Myocyte (in vitro differentiated cells): ENCODE measurements at places on chromosomes 4 and X.

DNA sequence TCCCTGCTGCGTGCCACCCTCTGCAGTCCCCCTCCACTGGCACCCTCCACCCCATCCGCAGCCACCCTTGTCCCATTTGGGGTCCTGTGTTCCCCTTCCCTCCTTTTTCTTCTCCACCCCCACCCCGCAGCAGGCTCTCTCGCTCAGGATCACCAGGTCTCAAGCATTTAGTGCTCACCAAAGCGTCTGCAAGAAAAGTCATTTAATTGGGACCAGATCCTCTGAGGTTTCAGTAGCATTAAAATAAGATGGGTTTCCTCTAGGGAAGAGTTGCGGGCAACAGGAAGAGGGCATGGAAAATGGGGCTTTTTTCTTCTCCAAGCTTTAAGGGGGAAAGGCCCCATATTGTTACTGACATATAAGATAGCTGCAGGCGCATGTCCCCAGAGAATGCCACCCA lies 4.9 kb upstream of the HAUS7 start:
- DNase-seq = no peak

DNA sequence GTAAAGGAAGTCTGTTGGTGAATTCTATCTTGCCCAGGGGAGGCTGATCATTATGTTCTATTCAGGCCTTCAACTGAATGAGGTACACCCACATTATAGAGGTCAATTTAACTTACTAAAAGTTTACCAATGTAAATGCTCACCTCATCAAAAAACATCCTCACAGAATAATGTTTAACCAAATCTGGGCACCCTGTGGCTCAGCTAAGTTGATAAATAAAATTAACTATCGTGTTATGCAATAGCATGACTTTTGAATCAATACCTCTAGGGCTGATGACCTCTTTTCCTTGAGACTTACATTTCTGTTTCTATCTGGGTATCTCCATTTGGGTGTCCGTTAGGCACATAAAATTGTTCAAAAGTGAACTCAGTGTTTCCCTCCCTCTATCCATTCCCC lies 203.1 kb downstream of the TEX13C start:
- DNase-seq = no peak

DNA sequence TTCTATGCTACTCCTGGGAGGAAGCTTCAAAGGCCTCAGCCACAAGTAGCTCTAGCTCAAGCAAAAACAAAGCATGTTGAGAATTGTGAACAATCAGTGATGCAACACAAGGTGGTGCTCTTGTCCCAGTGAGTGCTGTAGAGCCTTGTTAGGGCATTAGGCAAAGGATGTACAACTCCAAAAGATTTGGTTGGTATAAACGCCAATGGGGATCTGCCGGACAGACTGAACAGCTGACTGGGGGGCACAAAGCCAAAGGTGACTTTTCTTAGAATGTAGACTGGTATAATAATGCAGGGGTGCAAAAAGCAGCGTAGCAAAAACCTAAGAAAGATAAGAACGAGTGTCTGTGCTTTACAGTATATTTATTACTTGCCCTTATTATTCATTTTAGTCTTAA lies 62.6 kb upstream of the ALB start:
- peak; percentile 58 for DNase-seq

GRCh38 chr4:73730867-73731266 lies 9.5 kb upstream of the CXCL8 start:
- no peak for DNase-seq

DNA sequence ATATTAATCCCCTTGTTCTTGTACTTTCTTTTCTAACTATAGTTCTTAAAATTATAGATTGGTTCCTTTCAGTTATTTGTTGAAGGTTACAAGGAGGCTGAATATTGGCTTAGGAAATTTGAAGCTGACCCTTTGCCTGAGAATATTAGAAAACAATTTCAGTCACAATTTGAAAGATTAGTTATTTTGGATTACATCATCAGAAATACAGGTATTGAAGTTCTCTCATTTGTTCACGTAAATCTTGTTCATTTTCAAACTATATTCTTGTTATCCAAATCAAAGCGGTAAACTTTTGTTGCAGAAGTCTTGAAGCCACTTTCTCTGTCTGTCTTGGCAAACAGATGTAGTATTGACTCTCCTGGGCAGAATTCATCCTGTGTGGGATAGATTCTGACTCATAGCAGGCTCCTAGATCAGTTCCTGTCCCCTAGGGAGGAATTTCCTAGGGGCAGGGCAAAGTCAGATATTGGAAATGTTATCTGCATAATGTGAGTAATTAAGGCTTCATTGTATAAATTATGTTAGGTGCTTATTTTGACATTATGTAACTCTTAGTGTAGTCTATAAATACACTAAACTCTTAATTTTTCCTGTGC lies 25.2 kb downstream of the PI4K2B start:
- peak; percentile 21 for DNase-seq

DNA sequence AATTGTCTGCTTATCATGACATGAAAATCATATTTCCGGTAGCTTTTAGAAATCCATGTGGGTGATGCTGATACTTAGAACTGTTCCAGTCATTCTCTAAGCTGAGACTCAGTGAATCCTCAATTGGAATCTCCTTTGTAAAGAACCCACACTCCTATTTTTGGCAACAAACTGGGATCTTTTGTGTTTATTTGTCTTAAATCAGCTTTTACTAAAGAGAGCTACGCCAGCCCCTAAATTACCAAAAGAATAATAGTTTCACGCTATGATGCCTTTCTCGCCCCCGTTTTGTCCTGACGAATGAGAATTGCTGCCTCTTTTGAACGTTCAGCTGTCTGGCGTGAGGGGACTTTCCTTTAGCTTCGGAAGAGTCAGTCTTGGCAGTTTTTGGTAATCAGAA lies 195.9 kb downstream of the SHOX start:
- DNase-seq = no peak

GRCh38 chr4:151169900-151170299 lies 70.5 kb downstream of the RPS3A start:
- DNase-seq = no peak

- DNase-seq = no peak
Observed at GRCh38 chrX:46198858-46199257, 346.4 kb downstream of the ZNF674 start.

DNA sequence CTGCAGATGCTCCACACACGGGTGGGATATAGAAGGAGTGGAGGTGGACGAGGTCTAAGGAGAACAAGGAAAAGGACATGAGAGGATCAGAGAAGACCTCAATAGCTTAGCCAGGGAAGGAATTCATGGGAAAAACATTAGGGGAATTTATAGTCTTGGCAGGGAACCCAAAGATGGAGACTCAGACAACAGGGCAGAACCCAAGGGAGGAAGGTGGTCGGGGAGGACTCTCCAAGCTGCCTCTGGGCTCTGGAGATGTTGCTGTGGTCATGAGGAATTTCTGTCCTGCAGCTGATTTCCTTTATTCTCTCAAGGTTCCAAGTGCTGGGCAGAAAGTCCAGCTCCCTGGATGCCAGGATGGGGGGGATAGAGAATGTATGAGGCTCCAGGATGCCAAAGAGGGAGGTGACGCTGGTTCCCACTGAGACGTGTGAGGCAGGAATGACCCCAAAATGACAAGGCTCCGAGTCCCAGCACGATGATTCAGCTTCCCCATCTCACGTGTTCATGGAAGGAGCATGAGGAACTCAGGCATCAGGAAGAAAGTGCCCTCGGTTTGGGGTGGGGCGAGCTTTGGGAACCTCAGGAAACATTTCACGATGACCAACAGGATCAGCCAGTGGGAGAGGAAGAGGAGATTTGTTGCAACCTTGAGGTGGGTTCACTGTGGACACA lies 57.0 kb upstream of the PPP2R3B start:
- DNase-seq = peak; percentile 4

DNA sequence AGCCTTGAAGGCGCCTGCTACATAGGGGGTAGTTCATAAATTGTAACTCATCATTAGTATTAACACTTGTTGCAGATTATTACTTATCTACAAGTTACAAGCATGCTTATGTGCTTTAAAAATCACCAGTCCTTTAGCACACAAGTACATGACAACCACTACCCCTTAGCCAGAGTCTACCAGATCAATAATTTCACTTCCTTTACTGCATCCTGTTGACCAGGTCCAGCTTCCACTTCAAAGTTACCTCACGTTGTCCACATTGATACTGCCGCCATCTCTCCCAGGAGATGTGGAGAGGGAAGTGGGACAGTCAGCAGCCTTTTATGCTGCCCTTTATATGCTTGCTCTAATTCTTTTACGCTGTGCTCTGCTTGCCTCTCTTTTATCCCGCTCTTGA lies 231.3 kb upstream of the CXXC4 start:
- no peak for DNase-seq

GRCh38 chr4:13306356-13306755 lies 177.8 kb downstream of the RAB28 start:
- peak; percentile 53 for DNase-seq

DNA sequence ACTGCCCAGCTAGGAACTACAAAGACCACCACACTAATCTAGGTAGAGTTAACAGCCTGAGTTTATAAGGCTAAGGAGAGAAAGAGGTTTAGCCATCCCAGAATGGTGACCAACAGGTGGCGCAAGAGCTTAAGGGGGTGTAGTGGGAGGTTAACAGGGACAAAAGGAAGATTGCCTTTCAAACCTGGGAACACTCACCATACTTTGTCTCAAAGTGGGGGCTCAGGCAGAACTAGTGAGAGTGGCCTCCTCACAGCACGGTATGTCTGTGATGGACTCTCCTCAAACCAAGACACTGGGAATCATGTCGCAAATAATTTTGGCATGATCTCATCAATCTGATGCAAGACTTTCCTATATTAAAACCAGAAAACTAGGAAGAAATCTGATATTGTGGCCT lies 23.4 kb downstream of the CCNI start:
- DNase-seq = peak; percentile 62

DNA sequence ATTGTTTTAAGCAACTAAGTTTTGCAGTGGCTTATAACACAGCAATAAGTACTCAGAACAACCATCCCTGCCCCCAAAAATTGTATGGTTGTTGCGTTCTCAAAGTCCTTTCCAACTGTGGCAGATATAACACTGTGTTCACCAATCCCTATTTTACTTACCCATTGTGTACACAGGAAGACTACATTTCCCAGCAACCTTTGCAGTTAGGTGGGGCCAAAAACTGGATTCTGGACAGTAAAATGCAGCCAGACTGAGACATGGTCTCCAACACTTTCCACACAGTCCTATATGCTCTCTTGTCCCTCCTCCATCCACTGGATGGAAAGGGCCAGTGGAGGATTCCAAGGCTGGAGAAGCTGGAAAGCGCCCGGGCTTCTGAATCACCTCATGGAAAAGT lies 523.6 kb downstream of the BCOR start:
- DNase-seq = no peak

GRCh38 chrX:3075959-3076358 lies 34.7 kb downstream of the ARSF start:
- DNase-seq = no peak

DNA sequence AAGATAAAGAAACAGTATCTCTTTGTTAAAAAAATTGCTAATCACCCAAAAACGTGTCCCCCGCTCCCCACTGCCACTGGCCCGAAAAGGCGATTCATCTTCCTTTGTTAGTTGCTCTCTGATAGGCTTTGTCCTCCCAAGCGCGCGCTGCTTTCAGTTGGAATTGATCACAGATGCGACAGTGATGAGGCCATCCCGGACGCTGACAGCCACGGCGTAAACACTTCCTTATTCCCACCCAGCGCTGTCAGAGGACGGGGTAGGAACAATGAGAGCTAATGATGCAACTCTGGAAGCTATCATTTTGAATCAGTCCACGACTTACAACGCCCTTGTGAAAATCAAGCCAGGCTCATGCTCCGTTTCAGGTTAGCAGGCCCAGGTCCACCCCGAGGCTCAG lies 21.4 kb downstream of the SOD3 start:
- DNase-seq = no peak

DNA sequence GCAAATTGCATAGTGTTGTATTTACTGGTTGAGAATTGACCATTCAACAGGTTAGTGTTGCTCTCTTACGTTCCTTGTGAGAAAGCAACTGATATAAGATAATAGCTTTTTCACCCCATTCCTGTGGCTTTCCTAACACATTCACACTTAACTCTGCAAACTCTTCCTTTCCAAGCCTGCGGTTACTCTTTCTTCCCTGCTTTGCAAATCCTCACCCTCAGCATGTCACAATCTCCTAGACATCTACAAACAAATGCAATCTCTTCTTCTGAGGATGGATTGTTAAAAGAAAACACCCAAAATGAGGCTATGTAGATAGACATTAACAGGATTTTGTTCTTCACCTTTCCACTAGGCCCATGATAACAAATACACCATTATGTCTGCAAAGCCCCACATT lies 771.7 kb upstream of the PCDH7 start:
- DNase-seq = no peak

DNA sequence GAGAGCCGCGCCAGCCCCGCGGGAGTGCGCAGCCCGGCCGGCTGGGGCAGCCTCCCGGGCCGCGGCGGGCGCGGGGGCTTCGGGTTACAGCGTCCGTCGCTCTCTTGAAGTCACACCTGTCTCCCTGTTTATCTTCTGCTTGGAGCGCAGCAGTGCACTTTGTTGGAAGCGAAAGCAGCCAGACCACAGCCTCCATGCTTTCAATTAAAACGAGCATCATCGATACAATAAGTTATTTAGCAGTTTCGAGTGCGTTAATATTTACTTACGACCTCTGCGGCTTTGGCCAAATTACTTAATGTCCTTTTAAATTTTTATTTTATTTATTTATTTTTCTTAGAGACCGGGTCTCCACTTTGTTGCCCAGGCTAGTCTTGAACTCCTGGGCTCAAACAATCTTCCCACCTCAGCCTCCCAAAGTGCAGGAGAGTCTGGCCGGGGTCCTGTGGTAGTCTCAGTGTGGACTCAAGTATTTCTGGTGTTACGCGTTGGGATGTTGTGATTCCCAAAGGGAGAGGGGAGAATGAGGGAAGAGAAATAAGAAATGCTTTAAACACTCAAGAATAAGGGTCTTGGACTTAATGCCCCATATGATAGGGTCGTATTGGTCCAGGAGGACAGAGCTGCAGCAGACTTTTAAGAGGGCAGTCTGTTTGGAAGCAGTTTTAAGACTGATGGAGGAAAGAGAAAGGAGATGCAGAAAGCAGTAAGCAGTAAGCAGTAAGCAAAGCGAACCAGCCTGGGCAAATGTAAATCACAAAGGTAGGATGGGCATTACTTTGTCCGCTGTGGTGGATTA lies 504 bp upstream of the PDLIM3 start:
- no peak for DNase-seq

GRCh38 chr4:69896530-69897116 lies 34.2 kb upstream of the CSN1S1 start:
- DNase-seq = peak; percentile 6

- no peak for DNase-seq
Observed at GRCh38 chr4:56288663-56289062, 98.6 kb downstream of the AASDH start.

- DNase-seq = peak; percentile 4
Observed at GRCh38 chr4:174553828-174554227, 31.5 kb upstream of the HPGD start.

DNA sequence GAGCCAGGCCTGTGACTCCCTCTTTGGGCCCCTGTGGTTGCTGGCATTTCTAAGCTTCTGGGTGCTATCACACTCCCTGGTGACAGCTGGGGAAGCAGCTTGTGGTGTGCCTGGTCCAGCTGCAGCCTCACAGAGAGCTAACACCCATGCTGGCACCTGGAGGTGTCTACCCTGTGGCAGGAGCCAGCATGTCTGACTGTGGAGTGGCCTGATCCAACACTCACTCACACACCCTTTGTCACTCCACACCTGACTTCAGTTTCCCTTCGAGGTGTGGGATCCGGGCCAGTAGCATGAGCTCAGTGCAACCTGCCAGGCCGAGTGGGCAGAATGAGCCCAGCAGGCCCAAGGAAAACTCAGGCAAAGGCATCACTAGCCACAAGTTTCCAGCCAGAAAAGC lies 67.5 kb downstream of the TECRL start:
- DNase-seq = no peak

- DNase-seq = peak; percentile 58
Observed at GRCh38 chr4:51894059-51894645, 51.2 kb downstream of the DCUN1D4 start.
